Anterior cingulate cortex (tissue), 58 donors: ENCODE measurements at places on chromosomes 5 and 9.

DNA sequence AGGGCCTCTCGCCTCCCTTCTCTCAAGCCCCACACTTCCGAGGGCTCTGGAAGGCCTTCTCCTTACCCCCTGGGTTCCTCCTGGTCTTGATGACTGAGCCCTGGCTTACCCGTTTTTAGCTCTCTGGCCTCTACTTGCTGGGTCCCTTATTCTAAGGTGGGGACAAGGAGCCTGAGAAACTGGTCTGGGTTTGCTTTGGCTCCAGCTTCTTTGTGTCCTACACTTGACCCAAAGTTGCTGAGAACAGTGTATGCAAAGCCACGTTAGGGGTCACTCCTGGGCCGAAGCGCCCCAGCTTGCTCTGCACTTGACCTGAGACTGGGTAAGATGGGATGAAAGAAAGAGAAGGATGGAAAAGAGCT, 788 bp downstream of the ZNF346 start:
- DNase-seq, result no peak

DNA sequence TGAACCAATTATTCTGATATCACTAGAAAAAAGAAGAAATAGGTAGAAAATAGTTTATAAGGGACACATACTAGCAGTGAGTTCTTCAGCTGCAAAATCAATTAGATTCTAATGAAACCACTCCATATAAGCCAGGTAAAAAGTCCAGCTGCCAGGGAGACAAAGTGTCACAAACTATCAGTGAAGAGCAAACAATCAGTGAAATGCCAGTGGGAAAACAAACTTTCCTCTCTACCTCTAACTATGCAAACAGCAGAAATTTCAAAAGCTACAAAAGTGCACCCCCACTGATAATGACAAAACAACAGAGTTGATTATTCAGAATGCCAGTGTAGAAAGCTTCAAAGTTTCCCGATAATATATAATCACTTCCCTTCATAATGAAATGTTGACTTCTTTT, 637.2 kb upstream of the ITGA1 start:
- DNase-seq, result no peak

GRCh38 chr5:159034083-159034824, 65.5 kb downstream of the EBF1 start:
- DNase-seq, result no peak

DNA sequence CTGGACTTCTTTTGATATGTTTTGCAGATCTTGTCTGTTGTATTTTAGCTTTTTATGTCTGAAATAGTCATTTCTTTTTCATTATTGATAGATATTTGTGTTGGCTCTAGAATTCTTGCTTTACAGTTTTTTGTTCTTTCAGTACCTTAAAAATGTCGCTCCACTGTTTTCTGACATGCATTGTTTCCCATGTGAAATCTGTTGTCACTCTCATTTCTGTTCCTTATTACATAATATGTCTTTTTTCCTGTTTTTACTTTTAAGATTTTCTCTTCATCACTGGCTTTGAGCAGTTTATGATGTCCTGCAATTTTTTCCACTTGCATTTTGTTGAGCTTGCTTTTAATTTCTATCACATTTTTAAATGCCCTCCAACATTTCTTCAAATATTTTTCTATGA, 270.4 kb upstream of the TARS1 start:
- no peak for DNase-seq

DNA sequence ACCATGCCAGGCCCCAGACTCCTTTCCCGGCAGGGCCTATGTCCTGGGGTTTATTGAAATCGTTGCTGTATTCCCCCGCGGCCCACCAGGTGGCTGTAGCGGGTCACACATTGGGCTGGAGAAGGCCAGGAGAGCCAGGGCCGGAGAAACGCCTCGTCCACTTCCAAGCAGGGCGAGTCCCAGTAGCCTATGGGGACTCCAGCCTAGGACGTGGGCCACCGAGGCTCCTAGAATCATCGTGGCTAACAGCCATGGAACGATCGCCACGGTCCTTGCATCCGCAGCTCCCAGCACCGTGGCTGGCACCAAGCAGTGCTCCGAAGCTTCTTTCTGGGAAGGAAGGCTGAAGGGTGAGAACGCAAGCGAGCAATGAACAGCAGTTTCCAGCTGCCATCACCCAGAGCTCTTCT, 87.7 kb downstream of the ENTREP1 start:
- DNase-seq, result peak; percentile 1

DNA sequence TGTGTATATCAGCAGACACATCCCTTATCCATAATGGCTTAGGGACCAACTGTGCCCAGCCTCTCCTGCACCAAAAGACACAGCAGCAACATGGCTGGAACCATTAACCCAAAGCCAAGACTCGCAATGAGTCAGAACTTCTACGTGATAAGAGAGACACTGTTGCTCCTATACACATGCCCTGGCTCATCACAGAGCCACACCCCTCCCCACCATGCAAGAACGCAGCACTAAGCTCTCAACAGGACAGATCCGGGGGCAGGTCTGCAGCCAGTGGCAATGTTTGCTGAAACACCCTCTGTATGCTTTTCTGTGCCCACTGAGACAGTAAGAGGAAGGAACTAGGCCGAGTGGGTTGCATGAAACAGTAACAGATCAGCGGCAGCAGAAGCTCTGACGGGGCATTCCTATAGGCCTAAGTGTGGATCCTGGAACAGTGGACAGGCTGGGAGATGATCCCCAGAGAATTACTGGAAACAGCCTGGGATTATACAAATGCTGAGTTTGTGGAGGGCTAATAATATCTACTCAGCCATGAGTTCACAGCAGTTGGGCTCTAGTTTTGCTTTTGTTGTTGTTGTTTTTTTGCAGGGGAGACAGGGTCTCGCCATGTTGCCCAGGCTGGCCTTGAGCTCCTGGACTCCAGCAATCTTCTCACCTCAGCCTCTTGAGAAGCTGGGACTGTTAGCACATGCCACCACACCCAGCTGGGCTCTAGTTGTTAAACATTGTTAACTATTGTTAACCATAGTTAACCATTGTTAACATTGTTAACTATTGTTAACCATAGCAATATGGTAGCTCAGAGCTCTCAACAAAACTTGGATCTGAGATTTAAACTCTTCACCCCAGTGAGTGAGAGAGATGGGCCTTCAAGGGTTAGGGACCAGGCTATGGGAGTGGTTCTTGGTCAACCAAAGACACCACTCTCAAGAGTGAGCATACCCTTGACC, 41.0 kb downstream of the B4GALT1 start:
- no peak for DNase-seq

DNA sequence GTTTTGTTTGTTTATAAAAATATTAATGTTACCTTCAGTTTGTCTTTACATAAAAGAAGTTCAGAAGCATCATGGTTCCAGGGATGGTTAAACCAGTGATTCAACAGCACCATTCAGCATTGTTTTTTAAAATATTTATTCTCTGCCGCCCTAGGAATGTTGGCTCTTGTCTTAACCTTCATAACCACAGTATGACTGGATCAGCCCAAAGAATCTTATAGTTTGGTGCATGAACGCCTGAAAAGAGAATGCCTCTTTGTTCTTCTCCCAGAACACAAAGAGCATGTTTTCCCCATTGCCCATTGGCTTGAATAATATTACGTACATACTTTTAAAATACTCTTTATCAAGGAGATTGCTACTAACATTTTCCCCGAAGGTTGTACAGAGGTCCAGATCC, 413.4 kb downstream of the ANXA1 start:
- no peak for DNase-seq
